T-helper 9 cell (primary cell): ENCODE measurements at places on chromosomes 2 and 18.

- DNase-seq, result no peak
Measured at GRCh38 chr2:72871060-72871459, 16.1 kb upstream of the SPR start.

- DNase-seq, result no peak
Measured at GRCh38 chr2:182933629-182934028, 67.2 kb upstream of the FRZB start.

DNA sequence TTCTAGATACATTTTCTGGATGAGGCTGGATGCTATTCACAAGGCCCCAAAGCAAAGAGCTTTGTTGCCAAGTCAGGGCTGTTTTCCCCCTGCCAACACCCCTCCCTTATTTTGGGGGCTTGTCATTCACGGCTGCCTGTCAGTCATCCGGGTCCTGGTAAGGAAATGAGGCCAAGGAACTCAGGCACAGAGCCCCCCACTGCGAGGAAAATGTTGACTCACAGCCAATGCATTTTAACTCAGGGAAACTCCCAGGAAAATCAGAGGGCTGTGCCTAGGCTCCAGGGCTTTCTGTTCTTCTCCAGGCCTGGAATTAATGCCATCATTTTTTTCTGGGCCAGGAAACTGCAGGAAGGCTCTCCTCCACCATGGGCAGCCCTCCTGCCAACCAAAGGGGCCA is 241.1 kb downstream of the SMAD2 start:
- DNase-seq, result no peak

DNA sequence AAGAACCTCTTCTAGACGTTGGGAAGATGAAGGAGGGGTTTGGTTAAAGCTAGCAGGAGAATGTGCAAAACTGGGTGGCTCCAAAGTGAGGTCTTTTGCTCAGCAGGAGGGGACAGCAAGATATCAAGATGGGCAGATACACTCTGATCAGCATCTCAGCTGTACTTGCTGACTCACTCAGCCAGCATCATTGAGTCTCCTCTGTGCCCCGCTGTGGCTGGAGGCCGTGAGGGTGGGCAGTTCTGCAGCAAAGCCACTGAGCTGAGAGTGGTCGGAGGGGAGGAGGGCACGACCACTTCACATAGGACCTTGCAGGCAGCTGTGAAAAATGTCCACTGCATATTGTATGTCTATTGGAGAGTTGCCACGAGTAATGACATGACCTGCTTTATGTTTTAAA is 152.0 kb downstream of the CAPN13 start:
- DNase-seq, result no peak

DNA sequence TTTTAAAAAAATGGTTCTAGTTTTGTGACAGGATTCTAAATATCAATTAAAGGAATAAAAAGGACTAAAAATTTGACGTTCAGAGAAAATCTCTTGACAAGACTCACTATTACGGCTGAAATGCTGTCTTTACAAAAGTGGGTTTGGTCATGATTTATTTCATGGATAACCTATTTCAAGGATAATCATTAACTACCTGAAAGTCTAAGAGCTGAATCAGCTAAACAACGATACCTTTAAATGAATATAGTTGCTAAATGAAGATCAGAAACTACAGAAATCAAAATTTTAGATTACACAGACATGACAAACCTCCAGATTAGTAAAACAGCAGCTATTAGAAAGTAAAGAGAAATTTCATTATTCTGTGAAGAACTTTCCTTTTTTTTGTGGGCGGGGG is 35.7 kb downstream of the RTTN start:
- no peak for DNase-seq

- DNase-seq, result no peak
Measured at GRCh38 chr18:48848641-48849143, 102.1 kb downstream of the SMAD7 start.

GRCh38 chr2:184520441-184520840 is 77.9 kb upstream of the ZNF804A start:
- no peak for DNase-seq

DNA sequence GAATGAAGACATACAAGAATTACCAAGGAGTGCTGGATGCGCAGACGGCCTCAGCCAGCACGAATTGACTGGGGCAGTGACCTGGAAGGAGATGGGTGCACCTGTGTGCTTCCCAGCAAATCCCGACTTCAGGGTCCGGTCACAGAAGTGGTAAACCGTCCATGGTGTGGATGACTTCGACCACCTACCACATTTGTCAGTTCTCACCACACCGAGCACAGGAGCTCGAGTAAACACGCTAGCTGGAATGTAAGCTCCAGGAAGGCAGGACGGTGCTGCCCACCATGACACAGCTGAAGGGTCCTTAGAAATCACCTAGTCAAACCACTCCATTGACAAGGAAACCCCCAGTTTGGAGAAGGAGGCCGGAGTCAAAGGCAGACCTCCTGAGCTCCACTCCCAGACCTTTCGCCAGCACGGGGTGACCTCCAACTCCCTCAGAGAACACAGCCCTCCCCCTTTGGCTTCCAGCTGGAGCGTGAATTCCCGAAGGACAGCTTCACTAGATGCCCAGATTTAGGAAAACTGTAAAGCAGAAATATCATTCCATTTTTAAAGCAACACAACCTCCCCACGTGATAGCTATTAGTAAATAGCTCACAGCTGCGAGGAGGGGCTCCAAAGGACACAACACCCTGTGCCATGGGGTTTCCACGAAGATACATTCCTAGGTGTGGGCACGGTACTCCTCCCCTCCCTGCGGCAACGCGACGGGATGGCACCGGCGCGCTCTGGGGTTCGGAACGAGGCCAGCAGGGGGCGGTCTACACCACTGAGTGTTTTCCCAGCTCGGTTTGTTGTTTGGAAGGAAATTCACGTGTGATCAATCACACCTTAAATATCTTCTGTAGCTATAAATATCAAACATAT is 34.1 kb upstream of the GNAL start:
- peak; percentile 16 for DNase-seq

- DNase-seq, result no peak
Measured at GRCh38 chr2:15931319-15931890, 8.9 kb upstream of the MYCN start.

DNA sequence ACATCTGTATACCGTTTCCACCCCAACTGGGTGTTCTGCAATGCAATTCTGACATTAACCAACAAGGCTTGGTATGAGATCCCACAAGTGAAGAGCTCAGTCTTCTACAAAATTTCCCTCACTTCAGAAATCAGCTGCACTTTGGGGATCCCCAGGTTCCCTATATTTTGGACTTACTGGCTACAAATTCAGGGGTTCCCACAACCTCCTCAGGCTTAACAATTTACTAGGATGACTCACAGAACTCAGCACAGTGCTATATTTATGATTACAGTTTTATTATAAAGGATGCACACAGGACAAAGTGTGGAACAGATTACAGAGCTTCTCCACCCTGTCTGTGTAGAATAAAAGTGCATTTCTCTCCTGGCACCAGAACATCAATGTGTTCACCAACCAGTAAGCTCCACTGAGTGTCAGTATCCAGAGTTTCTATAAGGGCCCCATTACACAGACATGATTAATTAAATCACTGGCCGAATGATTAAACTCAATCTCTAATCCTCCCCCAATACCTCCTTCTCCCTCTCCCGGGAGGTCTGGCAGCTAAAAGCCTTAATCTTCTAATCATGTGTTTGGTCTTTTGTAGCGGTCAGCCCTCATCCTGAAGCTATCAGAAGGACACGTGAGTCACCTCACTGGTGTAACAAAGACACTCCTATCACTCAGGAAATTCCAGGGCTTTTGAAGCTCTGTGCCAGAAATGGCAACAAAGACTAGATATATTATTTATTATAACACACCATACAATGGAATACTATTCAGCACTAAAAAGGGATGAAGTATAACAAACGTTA is 84.6 kb downstream of the SLC66A3 start:
- no peak for DNase-seq

DNA sequence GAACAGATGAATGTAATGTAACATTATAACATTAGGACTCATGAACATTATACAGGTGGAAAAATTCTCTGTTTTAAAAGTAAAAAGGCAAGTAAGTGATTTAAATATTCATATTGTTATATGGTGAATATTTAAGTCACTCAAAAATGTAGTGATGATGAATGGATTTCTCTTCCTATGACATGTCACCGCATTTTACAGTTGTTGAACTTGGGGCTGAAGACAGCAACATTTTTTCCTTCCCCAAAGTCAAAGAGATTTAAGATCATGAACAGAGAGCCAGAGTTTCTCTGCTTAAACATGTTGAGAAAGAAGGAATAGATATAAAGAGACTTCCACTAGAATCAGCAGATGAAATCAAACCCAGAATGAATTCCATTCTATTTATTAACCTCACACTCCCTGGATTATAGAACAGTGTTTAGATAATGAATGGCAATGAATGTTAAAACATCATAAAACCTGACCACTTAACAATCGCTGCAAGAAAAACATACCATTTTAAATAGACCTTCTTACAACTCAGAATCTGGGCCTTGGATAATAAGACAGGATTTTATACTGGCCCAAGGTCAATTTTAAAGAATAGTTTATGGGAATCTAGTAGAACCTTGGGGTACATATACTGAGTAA is 163.6 kb upstream of the SIX2 start:
- no peak for DNase-seq

GRCh38 chr2:71700658-71701397 is 247.5 kb downstream of the DYSF start:
- no peak for DNase-seq

DNA sequence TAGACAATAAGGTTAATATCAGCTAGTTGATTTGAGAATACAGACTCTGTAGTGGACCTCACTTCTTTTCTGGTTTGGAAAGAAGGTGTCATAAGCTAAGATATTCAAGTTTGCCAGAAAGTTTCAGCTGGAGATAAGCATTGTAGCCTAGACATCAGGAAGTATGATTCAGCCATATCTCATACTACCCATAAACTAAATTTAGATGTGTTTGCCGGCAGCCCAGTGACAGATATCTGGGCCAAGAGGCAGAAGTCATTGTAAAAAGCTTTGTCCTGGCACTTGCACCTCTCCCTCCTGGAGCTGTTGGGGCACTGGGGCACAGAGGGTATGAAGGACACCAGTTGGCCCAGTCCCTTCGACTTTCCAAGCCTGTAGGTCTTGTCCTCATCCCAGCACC is 128.0 kb downstream of the EPHA4 start:
- no peak for DNase-seq

- DNase-seq, result no peak
Measured at GRCh38 chr2:238458651-238459050, 31.9 kb downstream of the ASB1 start.

GRCh38 chr2:188983427-188984064 is 9.4 kb downstream of the COL3A1 start:
- DNase-seq, result no peak

- DNase-seq, result no peak
Measured at GRCh38 chr2:172842511-172843265, 107.0 kb downstream of the RAPGEF4 start.

DNA sequence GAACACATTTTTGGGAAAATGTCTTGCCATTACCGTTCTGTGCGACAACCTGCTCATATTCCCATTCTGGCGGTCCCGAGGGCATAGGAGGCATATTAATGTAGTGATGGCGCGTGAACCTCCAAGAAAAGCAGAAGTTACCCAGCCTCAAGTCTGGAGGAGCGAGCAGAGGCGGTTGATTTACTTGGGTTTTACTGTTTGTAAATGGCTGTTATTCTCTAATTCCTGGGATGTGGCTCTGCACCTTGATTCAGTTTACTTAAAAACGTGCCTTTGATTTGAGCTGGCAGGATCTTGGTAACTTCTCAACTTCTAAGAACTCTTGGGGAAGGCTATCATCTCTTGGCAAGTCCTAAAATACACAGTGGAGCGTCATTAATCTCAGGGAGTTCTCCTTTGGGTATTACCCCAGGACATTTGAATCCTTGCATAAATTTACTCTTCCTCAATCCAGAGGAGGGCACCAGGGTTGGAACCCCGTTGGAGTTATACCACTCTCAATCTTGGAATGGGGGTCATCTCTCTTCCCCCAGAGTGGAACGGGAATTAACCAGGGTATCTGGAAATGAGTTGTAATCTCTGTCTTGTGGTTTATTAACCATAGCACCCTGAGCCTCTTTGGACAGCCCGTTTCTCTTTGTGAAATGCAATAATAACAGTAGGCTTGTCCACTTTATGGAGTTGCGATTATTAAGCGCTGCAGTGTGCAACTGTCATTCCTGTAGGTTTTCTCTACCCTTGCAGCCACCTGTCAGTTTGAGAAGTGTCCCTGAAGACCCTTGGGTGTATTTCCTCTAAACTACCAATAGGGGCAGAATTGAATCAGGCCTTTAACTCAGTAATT is 2.1 kb downstream of the HK2 start:
- DNase-seq, result no peak

DNA sequence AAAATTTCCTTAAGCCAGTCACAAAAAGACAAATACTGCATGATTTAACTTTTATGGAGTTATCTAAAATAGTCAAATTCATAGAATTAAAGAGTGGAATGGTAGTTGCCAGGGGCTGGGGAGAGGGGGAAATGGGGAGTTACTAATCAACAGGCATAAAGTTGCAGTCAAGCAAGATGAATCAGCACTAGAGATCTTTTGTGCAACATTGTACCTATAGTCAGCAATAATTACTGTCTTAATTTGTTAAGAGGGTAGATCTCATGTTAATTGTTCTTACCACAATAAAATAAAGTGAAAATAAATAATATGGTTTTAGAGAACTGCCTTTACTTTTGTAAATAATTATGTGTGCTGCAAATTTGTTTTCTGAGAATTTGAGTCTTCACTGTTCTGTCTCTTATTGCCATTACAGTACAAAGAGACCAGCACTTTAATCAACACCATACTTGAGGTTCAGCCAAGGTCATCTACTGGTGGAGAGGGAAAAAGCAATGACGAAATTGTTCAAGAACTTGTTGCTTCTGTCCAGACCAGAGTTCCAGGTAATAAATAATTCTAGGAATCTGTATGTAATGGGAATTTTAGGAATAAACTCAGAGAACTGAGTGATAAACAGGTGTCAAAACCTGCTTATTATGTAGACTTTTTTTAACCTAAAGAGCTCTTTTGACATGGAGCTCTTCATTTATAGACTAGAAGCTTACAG is 75.5 kb downstream of the TRABD2A start:
- no peak for DNase-seq

DNA sequence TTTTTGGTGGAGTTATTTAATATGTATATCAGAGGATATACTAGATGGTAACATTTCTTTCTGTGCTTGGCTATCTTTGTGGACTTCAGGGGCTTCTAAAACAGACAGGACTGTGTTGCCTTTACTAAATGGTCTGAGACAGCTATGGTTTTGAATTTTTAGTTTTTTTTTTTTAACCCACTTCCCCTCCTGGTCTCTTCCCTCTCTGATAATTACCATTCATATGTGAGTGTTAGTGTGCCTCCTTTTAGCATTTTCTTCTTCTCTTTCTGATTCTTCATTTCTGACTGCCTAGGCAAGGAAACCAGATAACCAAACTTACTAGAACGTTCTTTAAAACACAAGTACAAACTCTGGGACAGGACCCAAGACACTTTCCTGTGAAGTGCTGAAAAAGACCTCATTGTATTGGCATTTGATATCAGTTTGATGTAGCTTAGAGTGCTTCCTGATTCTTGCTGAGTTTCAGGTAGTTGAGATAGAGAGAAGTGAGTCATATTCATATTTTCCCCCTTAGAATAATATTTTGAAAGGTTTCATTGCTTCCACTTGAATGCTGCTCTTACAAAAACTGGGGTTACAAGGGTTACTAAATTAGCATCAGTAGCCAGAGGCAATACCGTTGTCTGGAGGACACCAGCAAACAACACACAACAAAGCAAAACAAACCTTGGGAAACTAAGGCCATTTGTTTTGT is 52.7 kb downstream of the SMAD4 start:
- DNase-seq, result no peak

- DNase-seq, result no peak
Measured at GRCh38 chr18:65983750-65984149, 232.9 kb downstream of the CDH7 start.
